EL (cell line): ENCODE measurements at places on chromosomes 3 and 15.
A peak's percentile ranks its signal among the peaks of the same experiment; 100 is the strongest.

DNA sequence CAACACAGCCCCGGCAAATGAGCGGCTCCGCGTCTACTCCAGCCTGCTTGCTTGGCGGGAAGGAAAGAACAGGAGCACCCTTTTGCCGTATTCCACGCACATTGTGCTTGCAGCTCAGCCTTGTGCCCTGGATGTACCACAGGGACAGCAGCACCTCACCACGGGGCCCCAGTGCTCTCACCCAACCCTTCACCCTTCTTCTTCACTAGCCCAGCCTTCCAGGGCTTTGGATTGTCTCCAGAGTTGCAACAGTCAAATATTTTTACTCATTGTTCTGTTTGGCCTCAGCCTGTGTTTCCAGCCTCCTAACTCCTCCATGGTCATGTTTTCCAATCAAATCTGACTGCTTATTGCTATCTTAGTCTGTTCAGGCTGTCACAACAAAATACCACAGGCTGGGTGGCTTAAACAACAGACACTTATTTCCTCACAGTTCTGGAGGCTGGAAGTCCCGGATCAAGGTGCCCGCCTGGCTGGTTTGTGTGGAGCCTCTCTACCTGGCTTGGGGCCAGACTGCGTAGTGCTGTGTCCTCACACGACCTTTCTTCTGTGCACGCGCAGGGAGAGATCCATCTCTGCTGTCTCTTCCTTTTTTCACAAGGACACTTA is 79.2 kb upstream of the ABHD17C start:
- peak; percentile 18 for DNase-seq

DNA sequence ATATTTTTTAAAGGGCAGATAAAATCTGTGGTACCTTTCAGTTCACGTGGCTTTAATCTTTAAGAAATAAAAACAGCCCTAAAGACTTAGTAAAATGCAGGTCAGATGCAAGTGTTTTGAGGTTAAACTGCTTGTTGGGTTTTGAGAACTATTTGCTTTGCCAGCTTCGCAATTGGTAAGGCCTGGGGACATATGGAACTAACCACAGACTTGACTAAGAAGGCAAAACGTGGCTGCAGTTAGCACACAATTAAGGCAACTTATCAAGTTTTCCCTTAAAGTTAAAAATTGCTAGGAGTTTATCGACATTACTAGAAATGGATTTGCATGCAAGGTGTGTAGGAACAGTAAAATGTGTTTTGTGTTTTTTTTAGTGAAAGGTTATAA is 206.9 kb downstream of the ZNF385D start:
- DNase-seq: peak; percentile 21

- DNase-seq: no peak
Observed at GRCh38 chr15:81157195-81157938, 23.3 kb downstream of the CFAP161 start.

DNA sequence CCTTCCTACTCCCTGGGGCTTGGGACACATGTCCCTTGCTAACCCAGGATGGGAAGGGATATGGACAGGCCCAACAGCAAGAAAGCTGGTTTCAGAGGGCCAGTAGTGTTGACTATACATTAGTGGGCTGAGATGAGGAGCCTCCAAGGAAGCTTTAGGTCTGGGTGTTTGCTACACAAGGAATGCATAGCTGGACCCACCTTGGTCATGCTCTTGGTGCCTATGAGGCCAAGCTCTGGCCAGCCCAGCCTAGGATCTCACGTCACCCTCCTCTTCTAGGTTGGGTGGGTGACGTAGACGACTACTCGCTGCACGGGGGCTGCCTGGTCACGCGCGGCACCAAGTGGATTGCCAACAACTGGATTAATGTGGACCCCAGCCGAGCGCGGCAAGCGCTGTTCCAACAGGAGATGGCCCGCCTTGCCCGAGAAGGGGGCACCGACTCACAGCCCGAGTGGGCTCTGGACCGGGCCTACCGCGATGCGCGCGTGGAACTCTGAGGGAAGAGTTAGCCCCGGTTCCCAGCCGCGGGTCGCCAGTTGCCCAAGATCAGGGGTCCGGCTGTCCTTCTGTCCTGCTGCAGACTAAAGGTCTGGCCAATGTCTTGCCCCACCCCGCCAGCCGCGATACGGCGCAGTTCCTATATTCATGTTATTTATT is 653 bp upstream of the WDR6 start:
- peak; percentile 43 for DNase-seq

GRCh38 chr3:46365041-46365440 is 5.7 kb upstream of the CCR5 start:
- no peak for DNase-seq

- peak; percentile 22 for DNase-seq
Observed at GRCh38 chr3:169071003-169071402, 592.5 kb downstream of the MECOM start.

DNA sequence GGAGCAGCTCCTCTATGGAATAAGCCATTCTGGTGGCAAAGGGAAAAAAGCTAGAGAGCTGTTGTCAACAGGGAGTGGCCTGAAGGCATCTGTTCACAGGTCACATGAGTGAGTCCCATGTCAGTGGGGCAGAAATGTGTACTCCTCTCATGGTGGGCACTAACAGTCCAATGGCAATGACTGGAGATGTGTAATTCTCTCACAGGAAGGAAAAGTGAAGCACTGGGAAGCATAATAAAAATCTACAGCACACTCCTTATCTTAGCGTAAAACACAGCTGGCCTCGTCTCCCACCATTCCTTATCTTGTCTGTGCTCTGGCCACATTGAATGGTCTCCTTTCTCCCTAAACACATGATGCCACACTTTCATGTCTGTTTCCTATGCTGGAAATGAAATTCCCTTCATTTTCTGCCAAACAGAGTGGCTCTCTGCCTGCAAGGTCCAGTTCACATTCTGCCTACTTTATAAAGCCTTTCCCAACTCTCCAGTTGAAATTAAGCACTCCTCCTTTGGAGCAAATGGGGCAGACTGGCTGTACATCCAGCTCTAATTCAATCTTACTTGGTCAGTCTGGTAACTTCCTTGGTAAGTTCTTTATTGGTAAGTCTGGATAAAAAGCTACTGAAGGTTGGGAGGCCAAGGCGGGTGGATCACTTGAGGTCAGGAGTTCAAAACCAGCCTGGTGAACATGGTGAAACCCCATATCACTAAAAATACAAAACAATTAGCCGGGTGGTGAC is 139.8 kb downstream of the RPL22L1 start:
- no peak for DNase-seq

DNA sequence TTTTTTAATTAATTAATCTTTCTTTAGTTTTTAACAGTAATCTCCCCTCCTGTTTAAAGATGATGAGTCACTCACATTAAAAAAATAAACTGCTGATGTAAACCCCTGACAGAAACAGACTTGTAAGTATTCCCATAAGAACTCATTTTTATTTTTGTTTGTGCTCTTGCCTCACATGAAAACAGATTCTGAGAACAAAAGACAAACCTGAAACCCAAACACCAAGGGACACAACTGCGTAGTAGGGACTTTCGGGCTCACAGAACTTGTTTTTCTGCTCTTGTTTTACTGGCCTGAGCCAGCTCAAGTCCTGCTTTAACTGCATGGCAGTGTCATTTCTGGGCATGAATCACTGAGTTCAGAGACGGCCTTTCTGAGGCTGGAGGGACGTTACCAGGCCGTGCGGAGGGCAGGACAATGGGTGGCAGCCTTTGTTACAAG is 600.8 kb downstream of the FOXP1 start:
- DNase-seq: peak; percentile 81

GRCh38 chr3:184158404-184158803 is 3.2 kb downstream of the DVL3 start:
- no peak for DNase-seq

GRCh38 chr15:56866803-56867202 is 51.6 kb upstream of the TCF12 start:
- DNase-seq: peak; percentile 12
